ENCODE measurements at places on chromosomes 4 and X.

- no peak for DNase-seq
These were observed 95.4 kb downstream of the SHOX start for GRCh38 chrX:725971-726370.

GRCh38 chr4:153337686-153338085 lies 6.8 kb upstream of the MND1 start:
- DNase-seq, result no peak

DNA sequence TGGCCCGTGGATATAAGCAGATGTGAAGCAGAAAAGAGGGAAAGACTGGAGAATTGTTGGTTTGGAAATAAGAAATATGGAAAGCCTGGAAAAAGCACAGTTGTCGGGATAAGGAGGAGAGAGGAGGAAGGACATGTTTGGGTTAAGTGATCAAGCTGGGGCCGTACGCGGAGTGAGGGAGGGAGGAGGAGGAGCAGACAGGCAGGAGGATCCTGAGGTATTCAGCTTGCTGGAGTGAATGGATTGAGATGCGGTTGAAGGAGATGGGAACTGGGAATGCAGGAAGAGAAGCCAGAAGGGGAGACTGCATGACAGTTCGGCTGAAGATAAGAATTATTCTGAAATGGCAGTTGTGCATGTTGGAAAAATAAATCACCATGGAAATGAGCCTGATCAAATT lies 21.2 kb downstream of the ZFP42 start:
- DNase-seq, result no peak

GRCh38 chrX:70331161-70331560 lies 41.3 kb downstream of the KIF4A start:
- no peak for DNase-seq

- DNase-seq, result peak; percentile 43
These were observed 640 bp downstream of the PHF8 start for GRCh38 chrX:54043541-54044125.

- DNase-seq, result no peak
These were observed 128.8 kb downstream of the SORBS2 start for GRCh38 chr4:185683222-185683621.

DNA sequence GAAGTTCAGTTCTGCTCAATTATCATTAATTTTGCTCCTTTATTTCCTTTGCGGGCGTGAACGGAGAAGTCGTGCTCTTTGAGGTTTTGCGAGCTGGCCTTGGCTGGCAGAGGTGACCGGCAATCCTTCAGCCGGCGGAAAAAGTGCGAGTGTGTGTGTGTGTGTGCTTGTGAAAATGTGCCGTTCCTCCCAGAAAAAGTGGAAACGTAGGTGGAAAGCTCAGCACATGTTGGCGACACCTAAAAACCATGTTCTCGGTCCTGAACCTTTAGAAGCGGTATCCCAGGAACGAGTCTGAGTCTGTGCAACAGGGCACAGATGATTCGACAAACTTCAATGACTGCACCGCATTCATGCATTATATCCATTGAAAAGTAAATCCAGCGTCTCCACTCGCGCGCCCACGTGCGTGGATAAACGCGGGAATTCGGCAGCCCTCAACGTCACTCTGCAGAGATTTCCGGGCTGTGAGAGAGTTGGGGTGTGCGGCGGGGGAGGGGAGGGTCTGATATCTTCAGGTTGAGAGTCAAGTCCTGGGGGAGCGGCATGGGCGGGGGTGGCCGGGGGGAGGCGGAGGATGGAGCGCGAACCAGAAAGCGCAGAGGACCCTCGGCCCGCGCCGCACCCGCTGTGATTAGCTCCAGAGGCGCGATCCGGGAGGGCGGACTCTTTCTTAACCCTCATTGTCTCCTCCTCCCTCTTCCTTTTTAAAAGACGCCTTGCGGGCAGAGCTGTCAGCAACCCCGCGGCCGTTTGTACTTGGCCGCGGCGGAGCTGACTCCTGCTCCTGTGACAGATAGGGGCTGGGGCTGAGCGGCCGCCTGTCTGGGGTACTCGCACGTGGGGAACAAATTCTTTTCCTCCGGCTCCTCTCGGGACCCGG lies at the start of gene SHISA3:
TSS of gene SHISA3 (plus strand) at position 737 of the 883 bp plus-strand sequence. CDS start 569 bp downstream, outside the sequence.
- no peak for DNase-seq

GRCh38 chr4:42617030-42617429 lies 39.9 kb downstream of the ATP8A1 start:
- DNase-seq, result no peak

GRCh38 chrX:17590892-17591740 lies 146.2 kb upstream of the SCML1 start:
- DNase-seq, result peak; percentile 8

DNA sequence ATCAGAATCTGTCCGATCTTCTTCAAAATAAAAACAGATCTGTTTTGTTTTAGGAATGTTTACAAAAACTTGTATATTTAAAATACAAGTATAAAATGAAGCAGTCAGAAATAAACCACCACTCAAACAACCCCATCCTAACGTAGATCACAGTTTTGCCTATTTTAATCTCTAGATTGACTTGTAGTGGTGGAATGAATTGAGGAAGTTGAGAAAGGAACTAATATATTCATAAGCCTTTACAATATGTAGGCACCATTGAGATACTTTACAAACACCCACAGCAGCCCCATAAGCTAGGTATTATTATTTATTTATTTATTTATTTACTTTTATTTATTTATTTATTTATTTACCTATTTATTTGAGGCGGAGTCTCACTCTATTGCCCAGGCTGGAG lies 52.3 kb upstream of the KLF3 start:
- no peak for DNase-seq

DNA sequence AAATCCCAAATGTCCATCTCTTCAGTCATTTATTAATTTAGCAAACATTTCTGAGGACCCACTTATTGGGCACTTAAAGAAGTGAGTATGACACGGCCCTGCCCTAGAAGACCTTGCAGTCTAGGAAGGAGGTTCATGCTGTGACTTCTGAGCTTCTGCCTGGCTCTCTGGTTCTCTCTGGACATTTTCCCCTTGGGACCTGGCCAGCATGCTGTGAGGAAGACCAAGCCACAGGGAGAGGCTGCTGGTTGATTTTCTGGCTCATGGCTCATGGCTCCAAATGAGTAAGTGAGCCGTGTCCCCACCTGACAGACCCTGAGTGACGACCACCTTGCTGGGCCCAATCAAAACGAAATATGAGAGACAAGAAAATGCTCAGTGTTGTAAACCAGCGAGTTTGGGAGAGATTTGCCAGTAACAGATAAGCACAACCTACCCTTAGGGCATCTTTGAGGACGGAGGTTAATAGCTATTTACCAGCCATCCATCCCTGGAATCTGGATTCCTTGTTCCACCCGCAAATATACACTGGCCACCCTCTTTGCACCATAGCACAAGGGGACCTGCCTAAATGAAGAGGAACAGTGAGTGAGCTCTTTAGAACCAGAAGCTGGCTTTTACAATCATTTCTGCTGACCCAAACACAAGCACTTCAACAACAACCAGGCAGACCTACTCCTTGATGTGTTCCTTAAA lies 876 bp downstream of the MPP1 start:
- DNase-seq, result no peak

- no peak for DNase-seq
These were observed 436.2 kb downstream of the FAT4 start for GRCh38 chr4:125750828-125751466.

- DNase-seq, result peak; percentile 42
These were observed 190.5 kb downstream of the RRAGB start for GRCh38 chrX:55907968-55908607.

GRCh38 chr4:155060419-155060818 lies 148.0 kb upstream of the NPY2R start:
- DNase-seq, result no peak

Measured in stimulated activated CD4-positive, alpha-beta T cell treated with anti-CD3 and anti-CD28 coated beads, Interleukin-4, amount 100 ng/mL, for 1 hour (primary cell).